Activated CD8-positive, alpha-beta T cell treated with anti-CD3 and anti-CD28 coated beads, Interleukin-2, amount 10 ng/mL, durations not matched to agents 7 days and 5 days (primary cell): ENCODE measurements at places on chromosomes 1 and 21. TPM values are rescaled to one million over a fixed set of nuclear protein-coding genes. Genes with fewer than 3 reads are reported as not detected.
A peak's percentile ranks its signal among the peaks of the same experiment; 100 is the strongest.

CRP gene
- not detected for total RNA-seq

COL9A2 gene
- 2.5 TPM for total RNA-seq

PADI3 gene
- not detected for total RNA-seq

TDRD5 gene
- total RNA-seq: not detected

GRCh38 chr1:178599745-178600144 lies 86.8 kb downstream of the TEX35 start:
- DNase-seq: no peak
- H3K27ac ChIP-seq: no peak overlapping the region
- H3K36me3 ChIP-seq: no peaks in the 10 kb centered on the region
- no peaks in the 10 kb centered on the region for H3K4me1 ChIP-seq
- H3K27me3 ChIP-seq: peaks cover 2% of the 10 kb centered on the region
- H3K4me3 ChIP-seq: no peak overlapping the region

- DNase-seq: no peak
- H3K27ac ChIP-seq: no peak overlapping the region
- H3K4me1 ChIP-seq: no peaks in the 10 kb centered on the region
- peaks cover 3% of the 10 kb centered on the region for H3K27me3 ChIP-seq
These were observed 55.0 kb downstream of the NFASC start for GRCh38 chr1:204925701-204926100.

DNA sequence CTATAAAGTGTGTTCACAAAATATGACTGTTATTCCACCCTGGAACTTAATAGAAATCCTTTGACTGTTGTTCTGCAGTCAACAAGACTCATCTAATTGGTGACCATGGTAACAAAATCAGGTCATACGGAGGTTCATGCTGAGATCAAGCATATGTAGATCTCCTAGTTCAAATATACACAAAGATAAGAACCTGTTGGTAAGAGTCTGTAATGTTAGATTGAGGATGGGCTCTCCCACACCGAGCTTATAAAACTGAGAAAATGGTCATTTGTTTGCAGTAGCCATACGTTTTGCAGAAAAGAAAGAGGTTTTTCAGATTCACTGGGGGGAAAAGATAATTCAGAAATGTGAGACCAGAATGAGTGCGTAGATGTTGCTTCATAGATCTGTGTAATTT lies 468.1 kb downstream of the RPS6KC1 start:
- H3K4me1 ChIP-seq: no peaks in the 10 kb centered on the region
- no peaks in the 10 kb centered on the region for H3K27me3 ChIP-seq
- no peaks in the 10 kb centered on the region for H3K36me3 ChIP-seq
- H3K4me3 ChIP-seq: no peak overlapping the region
- no peak overlapping the region for H3K27ac ChIP-seq

- DNase-seq: peak; percentile 35
- peak overlapping the region; percentile 82 for H3K4me3 ChIP-seq
- H3K36me3 ChIP-seq: peaks cover 11% of the 10 kb centered on the region
- H3K4me1 ChIP-seq: peaks cover 50% of the 10 kb centered on the region
- H3K27me3 ChIP-seq: no peaks in the 10 kb centered on the region
These were observed 2.7 kb upstream of the PRXL2B start for GRCh38 chr1:2583871-2584351.

- no peak overlapping the region for H3K27ac ChIP-seq
- H3K4me3 ChIP-seq: no peak overlapping the region
- no peaks in the 10 kb centered on the region for H3K36me3 ChIP-seq
- H3K4me1 ChIP-seq: no peaks in the 10 kb centered on the region
These were observed 50.7 kb downstream of the EBNA1BP2 start for GRCh38 chr1:43121256-43121900.

- H3K36me3 ChIP-seq: no peaks in the 10 kb centered on the region
- no peak for DNase-seq
- H3K4me3 ChIP-seq: no peak overlapping the region
- H3K4me1 ChIP-seq: no peaks in the 10 kb centered on the region
- H3K27ac ChIP-seq: no peak overlapping the region
- peaks cover 18% of the 10 kb centered on the region for H3K27me3 ChIP-seq
These were observed 66.0 kb downstream of the VCAM1 start for GRCh38 chr1:100785470-100786052.

- no peak overlapping the region for H3K27ac ChIP-seq
- DNase-seq: no peak
- peaks cover 41% of the 10 kb centered on the region for H3K36me3 ChIP-seq
- no peak overlapping the region for H3K4me3 ChIP-seq
- no peaks in the 10 kb centered on the region for H3K27me3 ChIP-seq
These were observed 19.5 kb downstream of the ETS2 start for GRCh38 chr21:38825269-38825668.

GRCh38 chr1:61081686-61082310 lies 563 bp upstream of the NFIA start:
- peak overlapping the region; percentile 60 for H3K4me3 ChIP-seq
- H3K27me3 ChIP-seq: peaks cover 54% of the 10 kb centered on the region
- no peaks in the 10 kb centered on the region for H3K36me3 ChIP-seq
- peak; percentile 36 for DNase-seq

DNA sequence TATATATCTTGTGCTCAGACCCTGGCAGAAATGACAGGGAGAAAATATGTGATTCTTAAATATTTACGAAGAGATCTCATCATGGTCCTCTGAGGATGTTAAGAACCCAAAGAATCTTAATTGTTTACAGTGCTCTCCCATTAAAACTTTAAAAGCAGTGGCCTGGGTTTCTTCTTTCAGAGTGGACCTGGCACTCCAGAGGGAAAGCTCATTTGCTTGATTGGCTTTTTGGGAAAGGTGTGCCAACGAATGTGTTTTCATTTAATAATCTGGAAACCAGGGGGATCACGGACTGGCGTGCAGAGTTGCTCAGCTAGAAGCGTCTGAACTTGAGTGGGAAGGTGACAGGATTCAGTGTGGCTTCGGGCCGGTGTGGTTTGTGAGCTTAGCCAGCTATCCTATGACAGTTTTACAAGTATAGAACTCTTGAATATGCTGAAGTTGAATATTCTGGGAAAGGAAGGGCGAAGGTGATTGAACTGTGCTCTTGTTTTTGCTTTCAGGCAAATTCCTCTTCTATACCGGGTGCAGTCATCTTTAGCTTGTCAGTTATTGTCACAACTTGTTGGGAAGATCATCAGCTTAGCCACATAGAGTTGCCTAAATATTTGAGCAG lies 154.8 kb downstream of the C1orf21 start:
- no peak overlapping the region for H3K27ac ChIP-seq
- no peak for DNase-seq
- no peaks in the 10 kb centered on the region for H3K4me1 ChIP-seq
- H3K4me3 ChIP-seq: no peak overlapping the region
- H3K36me3 ChIP-seq: no peaks in the 10 kb centered on the region
- H3K27me3 ChIP-seq: no peaks in the 10 kb centered on the region

GRCh38 chr21:17889171-17889570 lies 70.0 kb upstream of the C21orf91 start:
- no peak overlapping the region for H3K27ac ChIP-seq
- H3K36me3 ChIP-seq: no peaks in the 10 kb centered on the region

GRCh38 chr1:109687641-109688499 lies at the start of gene GSTM1:
Gene GSTM1, plus strand, starts transcription at chr1:109687817. Its CDS starts 57 bp downstream, at chr1:109687874.
- peaks cover 10% of the 10 kb centered on the region for H3K4me1 ChIP-seq
- H3K27me3 ChIP-seq: no peaks in the 10 kb centered on the region
- H3K4me3 ChIP-seq: peak within 1 kb of the TSS; percentile 85
- peak; percentile 85 for DNase-seq
- peaks cover 4% of the 10 kb centered on the region for H3K36me3 ChIP-seq

GRCh38 chr1:20552728-20553445 lies 514 bp downstream of the FAM43B start:
- no peak overlapping the region for H3K27ac ChIP-seq
- H3K4me3 ChIP-seq: no peak overlapping the region
- no peaks in the 10 kb centered on the region for H3K36me3 ChIP-seq
- H3K27me3 ChIP-seq: peaks cover 36% of the 10 kb centered on the region
- no peak for DNase-seq
- no peaks in the 10 kb centered on the region for H3K4me1 ChIP-seq

DNA sequence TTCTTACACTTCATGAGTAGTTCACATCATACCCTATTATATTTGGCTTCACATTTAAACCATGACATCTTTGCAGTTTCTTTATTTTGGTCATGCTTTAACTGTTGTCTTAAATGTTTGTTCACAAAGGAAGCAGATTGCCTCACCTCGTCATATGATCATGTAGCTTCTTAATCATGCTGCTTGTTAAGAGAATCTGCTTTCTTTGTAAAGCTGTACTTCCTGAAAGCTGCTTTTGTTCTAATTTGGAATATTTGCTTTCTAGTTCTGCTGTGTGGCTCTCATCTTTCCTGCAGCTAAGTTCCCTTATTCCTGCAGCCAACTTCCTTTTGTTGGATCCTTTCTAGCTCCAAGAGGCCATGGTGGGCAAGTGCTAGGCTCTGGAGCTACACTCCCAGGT lies 62.9 kb upstream of the SIM2 start:
- H3K4me3 ChIP-seq: no peak overlapping the region
- no peaks in the 10 kb centered on the region for H3K36me3 ChIP-seq
- peaks cover 5% of the 10 kb centered on the region for H3K27me3 ChIP-seq
- H3K4me1 ChIP-seq: peaks cover 5% of the 10 kb centered on the region
- DNase-seq: no peak

DNA sequence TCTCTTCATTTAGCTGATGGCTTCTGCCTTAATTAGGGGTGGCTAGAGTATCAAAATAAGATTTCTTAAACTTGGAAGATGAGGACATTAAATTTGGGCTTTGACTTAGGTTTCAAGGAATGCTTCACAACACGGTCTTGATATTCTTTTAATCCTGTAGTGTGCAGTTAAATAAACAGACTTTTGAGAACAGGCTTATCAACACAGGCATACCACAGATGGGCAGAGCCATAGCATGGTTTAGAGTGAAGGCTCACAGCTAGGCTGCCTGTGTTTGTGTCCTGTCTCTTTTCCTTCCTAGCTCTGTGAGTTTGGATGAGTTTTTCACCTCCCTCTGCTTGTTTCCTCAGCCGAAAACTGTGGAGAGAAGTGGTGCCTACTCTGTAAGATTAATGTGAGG lies 102.3 kb upstream of the IPO9 start:
- no peak for DNase-seq
- H3K36me3 ChIP-seq: no peaks in the 10 kb centered on the region
- H3K4me3 ChIP-seq: no peak overlapping the region
- no peak overlapping the region for H3K27ac ChIP-seq
- H3K4me1 ChIP-seq: no peaks in the 10 kb centered on the region

GRCh38 chr1:172790245-172790644 lies 131.3 kb downstream of the FASLG start:
- DNase-seq: no peak
- H3K27me3 ChIP-seq: peaks cover 2% of the 10 kb centered on the region
- no peaks in the 10 kb centered on the region for H3K36me3 ChIP-seq
- peaks cover 4% of the 10 kb centered on the region for H3K4me1 ChIP-seq

GRCh38 chr1:42085596-42085995 lies 67.6 kb upstream of the GUCA2B start:
- peaks cover 18% of the 10 kb centered on the region for H3K27me3 ChIP-seq
- H3K27ac ChIP-seq: no peak overlapping the region
- no peak overlapping the region for H3K4me3 ChIP-seq
- H3K36me3 ChIP-seq: no peaks in the 10 kb centered on the region
